Stimulated activated CD4-positive, alpha-beta T cell treated with anti-CD3 and anti-CD28 coated beads, Interleukin-1b, Interleukin-23, amount 100 ng/mL, for 4 hours (primary cell): ENCODE measurements at places on chromosomes 3 and 15.

DNA sequence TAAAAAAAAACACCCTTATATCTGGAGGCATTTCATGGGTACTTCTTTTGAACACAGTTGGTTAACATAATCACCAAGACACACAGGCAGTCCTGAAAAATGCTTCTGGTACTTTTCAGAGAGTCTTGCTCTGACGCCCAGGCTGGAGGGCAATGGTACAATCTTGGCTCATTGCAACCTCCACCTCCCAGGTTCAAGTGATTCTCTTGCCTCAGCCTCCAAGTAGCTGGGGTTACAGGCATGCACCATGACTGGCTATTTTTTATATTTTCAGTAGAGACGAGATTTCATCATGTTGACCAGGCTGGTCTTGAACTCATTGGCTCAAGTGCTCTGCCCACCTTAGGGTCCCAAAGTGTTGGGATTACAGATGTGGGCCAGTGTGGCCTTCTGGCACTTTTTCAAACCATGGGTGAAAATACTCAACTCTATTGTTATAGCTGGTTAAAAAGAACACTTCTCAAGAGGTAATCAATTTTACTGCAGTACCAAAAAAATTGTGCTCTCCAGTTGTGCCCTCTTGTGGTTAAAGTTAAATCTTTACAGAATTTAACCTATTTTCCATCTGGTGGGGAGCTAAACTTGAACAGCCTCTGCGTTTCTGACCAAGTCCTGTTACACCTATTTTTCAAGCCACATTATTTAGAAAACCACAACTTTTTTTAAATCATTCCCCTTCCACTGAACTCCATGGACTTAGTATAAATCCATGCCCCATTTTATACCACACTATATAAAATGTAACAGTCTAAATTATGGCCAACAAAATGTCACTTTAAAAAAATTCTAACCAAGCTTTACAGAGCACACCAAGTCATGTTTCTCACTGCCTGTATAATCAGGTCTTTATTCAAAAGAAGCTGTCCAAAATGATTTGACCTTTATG lies 1.2 kb upstream of the SNAPC5 start:
- no peak for DNase-seq

GRCh38 chr15:95503640-95504225 lies 826.8 kb upstream of the NR2F2 start:
- DNase-seq = no peak

DNA sequence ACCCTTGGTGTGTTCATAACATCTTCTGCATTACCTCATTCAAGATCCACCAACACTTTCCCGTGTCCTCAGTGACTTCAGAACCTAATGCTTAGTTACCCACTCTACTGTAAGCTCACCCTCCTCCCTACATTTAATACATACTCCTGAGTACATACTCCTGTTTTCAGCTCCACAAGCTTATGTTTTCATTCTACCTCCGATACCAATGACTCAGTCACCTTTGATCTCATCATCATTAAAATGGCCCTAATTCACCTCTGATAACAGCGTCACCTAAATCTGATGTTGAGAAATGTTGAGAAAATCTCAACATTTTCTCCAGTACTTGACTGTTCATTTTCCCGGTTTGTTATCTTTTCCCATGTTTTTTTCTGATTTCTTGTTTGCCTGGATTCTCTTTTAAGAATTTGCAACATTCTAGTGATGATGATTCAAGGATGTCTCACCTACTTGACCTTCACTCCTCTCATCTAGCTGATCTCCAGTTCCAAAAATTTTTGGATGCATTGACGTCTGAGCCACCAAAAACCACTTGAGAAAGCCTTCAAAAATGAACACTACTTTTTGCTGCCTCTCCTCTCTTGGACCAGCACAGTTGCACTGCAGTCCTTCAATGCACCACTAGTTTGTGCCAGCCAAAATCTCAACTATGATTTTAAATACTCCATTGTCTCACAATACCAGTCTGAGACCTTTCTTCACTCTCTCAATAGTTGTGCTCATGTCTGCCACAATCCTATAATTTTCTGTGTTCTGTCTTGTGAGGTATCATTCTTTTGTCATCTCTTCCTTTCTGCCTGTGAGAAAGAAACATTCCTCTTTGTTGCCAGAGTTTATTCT lies 220.7 kb upstream of the SEMA6D start:
- no peak for DNase-seq

DNA sequence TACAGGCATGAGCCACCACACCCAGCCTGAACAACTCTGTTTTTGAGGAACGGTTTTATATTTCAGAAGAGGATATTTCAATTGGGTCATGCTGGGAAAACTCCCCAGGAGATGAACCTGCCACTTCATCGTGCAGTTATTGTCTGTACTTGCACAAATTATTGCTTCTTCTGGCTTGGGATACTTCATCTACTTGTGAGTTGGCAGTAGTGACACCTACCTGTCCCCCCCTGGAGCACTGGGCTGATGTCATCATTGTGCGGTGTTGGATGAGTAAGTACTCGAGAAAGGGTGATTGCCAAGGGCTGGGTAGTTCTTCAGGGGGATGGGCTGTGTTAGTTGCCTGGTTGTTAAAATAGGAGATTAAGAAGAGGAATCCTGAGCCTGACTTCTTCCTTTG lies 85.1 kb upstream of the SAMMSON start:
- DNase-seq = no peak

GRCh38 chr3:157220211-157220610 lies 60.3 kb upstream of the CCNL1 start:
- DNase-seq = no peak

GRCh38 chr3:28286595-28286994 lies 45.2 kb downstream of the CMC1 start:
- DNase-seq = no peak

DNA sequence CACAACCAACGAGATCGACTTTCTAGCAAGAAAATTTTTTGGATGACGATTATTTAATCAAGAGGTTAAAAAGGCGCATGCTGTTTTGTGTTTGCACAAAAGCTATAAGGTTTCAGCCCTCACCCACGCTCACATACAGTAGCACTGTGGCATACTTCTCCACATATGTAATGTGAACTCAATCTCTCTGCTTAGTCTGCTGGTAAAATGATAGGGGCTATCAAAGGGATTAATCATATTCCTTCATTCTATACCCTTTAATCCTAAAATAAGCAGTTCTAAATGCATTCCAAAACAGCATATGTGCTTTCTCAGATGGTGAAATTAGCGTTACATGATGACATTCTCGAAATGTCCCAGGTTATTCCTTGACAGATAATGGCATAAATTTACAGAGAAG lies 196.9 kb upstream of the PRICKLE2 start:
- DNase-seq = no peak

GRCh38 chr3:161252143-161252542 lies 31.0 kb downstream of the NMD3 start:
- no peak for DNase-seq

DNA sequence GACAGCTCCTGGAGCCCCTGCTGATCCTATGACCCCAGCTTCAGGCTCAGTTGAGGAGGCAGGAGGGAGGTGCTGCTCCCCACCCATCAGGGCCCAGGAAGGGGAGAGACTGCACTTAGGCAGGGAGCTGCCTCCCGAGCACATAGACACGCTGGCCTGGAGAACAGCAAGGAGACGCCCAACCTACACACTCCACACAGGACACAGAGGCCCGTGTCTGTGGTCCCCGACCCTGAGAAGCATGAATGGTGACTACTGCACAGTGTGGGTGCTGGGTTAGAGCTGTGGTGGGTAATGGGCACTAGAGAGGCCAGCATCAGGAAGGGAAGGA lies 1.1 kb upstream of the HHATL start:
- DNase-seq = no peak

GRCh38 chr15:31977812-31978661 lies 52.3 kb upstream of the CHRNA7 start:
- DNase-seq = peak; percentile 40

GRCh38 chr3:53350652-53351051 lies 3.3 kb upstream of the DCP1A start:
- DNase-seq = no peak

DNA sequence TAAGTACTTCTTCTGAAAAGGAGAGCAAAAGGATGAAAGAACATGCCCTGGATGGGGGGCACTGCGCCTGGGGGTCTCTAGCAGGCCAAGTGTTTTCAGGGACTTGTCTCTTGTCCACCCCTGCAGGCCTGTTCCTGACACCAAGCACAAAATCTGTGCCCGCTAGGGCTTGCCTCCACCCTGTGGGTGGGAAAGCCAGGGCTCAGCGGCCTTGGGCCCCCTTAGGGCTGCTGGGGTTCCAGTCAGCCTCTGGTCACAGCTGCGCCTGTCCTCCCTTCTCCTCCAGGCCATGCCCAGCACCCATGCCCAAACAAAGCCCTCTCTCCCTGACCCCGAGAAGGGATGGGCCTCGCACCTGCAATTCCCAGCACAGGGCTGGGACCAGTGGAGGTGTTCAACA lies 71.1 kb upstream of the TRPM1 start:
- DNase-seq = no peak

DNA sequence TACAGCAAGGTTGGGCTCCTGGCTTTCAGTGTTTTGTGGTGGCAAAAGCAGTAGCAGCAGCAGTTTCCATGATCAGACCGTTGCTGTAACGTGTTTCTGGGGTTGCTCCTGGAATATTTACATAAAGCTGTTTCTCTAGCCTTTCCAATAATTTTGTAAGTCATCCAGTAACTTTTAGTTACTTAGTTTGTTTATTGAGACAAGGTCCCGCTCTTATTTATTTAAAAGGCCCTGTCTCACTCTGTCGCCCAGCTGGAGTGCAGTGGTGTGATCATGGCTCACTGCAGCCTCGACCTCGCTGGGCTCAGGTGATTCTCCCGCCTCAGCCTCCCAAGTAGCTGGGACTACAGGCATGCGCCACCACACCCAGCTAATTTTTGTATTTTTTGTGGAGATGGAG lies 8.8 kb upstream of the MYO5A start:
- DNase-seq = no peak

GRCh38 chr15:70545526-70545925 lies 217.8 kb downstream of the UACA start:
- DNase-seq = no peak

DNA sequence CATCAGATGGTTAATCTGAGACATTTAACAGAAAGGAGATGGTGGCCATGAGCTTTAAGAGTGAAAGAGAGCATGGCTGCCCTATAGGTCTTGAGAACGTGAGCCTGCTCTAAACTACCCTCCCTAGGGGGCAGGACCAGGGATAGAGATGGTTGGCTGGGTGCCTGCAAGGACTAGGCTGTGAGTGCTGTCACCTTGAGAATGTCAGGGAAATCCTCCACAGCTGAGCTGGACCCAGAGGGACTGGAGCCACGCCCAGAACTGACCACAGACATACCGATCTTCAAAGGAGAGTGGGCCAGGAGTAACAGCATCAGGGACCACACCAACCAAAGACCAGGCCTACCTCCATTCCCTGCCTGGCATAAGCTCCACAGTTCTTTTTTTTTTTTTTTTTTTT lies 53.6 kb upstream of the UBE2E1 start:
- DNase-seq = no peak

GRCh38 chr3:16304061-16305010 lies 39.3 kb downstream of the OXNAD1 start:
- no peak for DNase-seq

- DNase-seq = no peak
Measured at GRCh38 chr3:168939651-168940238, 723.8 kb downstream of the MECOM start.

- DNase-seq = no peak
Measured at GRCh38 chr15:98524838-98525660, 123.3 kb upstream of the IGF1R start.

GRCh38 chr3:72890166-72890925 lies 2.5 kb downstream of the GXYLT2 start:
- no peak for DNase-seq

GRCh38 chr15:61095804-61096506 lies 133.1 kb downstream of the RORA start:
- no peak for DNase-seq

DNA sequence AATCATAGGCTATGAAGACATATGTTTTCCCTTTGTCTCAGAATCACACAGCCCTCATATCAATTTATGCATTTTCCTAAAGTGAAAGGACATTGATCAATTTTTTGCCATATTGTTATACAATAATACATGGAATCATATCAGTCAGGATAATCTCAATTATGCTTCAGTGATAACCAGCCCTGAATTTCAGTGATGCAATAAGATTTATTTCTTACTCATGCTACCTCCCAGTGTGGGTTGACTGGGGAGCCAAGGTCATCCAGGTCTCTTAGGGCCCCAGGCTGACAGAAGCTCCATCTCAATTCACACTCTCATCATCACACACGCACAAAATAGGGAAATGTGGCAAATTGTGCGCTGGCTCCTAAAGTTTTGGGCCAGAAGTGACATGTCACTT lies 44.2 kb upstream of the TNIK start:
- no peak for DNase-seq

DNA sequence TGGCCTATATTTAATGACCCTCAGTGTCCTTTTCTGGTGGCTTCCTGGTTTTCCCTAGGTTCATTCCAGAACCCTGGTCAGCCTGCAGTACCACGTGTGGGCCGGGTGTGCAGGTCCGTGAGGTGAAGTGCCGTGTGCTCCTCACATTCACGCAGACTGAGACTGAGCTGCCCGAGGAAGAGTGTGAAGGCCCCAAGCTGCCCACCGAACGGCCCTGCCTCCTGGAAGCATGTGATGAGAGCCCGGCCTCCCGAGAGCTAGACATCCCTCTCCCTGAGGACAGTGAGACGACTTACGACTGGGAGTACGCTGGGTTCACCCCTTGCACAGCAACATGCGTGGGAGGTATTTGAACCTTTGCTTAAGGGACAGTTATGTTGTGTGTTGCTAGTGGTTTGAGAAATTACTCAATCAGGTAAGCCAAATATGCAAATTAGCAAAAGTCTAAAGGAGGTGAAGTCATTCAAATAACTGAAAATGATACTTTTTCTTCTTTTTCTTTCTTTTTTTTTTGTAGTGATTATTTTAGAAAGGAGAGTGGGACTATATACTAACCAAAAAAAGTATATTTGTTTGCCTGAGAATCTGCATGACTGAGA lies 259.2 kb downstream of the ADAMTSL3 start:
- no peak for DNase-seq

DNA sequence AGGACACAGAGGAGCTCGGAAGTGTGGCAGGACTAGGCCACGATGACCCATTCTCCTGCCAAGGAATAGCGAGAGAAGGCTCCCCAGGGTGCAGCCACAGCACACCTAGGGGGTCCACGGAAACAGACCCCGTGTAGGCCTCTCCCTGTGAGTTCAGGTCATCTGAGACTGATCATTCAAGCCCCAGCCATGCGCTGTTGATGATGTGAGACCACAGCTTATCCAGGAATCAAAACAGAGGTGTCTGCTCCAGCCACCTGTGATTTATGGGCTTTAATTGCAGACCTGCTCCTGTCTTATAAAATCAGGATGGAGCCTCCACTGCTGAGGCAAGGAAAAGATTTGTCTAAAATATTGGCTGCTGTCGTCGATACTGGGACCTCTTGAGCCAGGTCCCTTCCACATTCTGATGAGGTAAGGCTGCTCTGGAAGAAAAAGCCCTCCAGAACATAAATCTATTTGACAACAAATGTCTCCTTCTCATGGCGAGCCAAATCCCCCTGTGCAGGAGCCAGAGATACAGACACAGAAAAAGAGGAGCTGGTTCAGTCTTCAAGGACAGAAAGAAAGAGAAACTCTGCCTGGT lies 186.7 kb downstream of the TJP1 start:
- no peak for DNase-seq

- DNase-seq = no peak
Measured at GRCh38 chr3:151434151-151434890, 26.5 kb downstream of the IGSF10 start.

- DNase-seq = no peak
Measured at GRCh38 chr3:150249779-150250470, 158.2 kb upstream of the TSC22D2 start.
